ENCODE measurements at places on chromosomes 12 and 14.

DNA sequence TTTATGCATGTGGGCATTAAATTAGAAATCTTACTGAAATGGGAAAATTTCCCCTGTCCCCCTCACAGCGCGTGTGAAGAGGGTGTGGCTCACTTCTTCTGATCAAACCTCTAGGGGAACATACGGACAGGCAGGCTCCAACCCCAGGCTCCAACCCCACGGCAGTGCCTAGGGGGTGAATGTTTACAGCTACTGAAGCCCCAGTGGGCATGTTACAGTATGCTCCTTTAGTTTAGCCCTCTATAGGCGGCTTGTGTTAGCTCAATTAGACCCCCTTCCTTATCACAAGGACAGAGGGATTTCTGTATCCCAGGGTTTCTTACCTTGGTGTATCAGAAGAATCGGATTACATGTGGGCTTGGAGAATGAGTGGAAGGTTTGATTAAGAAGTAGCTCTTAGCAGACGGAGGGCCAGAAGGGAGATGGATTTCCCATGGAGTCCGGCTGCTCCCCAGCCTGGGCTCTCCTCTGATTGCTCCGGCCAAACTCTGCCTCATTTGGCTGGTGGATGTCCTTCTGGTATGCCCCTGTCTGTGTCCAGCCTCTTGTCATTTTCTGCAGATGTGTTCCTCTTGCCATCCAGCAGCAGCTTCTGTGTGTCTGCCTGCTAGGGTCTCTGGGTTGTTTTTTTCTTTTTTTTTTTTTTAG is 223.7 kb downstream of the TMTC2 start:
- no peak for DNase-seq
- H3K4me1 ChIP-seq, result no peaks in the 10 kb centered on the region
- H3K4me3 ChIP-seq, result no peak overlapping the region

DNA sequence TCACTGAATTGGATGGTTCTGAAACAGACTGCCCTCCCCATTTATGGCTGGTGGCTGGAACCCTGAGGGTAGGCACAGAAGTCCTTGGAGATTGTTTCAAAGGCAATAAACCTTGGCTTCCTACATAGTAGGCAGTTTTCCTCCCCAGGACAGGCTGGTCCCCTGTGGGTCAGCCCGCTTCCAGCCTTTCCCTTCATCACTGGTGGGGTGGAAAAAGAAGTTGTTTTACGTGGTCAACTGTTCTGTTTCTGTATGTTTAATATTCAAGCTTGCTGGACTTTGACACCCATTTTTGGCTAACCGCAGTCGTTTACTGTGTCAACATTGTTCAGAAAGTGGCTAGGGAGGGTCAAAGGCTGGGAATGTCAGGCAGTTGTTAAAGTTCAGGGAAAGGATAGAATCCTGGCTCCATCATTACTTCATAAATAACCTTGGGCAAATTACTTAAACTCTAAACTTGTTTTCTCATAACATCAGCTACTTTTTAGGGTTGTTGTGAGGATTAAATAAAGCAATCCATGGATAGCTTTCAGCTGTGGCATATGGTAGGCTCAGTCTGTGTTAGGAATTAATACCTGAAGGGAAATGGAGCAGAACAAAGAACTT is 2.4 kb downstream of the KLHDC2 start:
- peaks cover 32% of the 10 kb centered on the region for H3K4me1 ChIP-seq
- peak overlapping the region; percentile 49 for H3K27ac ChIP-seq
- H3K27me3 ChIP-seq, result no peaks in the 10 kb centered on the region
- peak overlapping the region; percentile 26 for H3K4me3 ChIP-seq
- H3K36me3 ChIP-seq, result peaks cover 2% of the 10 kb centered on the region

GRCh38 chr14:56482310-56482911 is 97.2 kb upstream of the TMEM260 start:
- H3K36me3 ChIP-seq, result no peaks in the 10 kb centered on the region
- no peak overlapping the region for H3K4me3 ChIP-seq
- H3K4me1 ChIP-seq, result no peaks in the 10 kb centered on the region
- no peak for DNase-seq

GRCh38 chr14:99327050-99327449 is 55.1 kb upstream of the BCL11B start:
- no peaks in the 10 kb centered on the region for H3K36me3 ChIP-seq
- H3K27ac ChIP-seq, result no peak overlapping the region
- no peak for DNase-seq
- peaks cover 12% of the 10 kb centered on the region for H3K27me3 ChIP-seq
- no peak overlapping the region for H3K4me3 ChIP-seq

- peaks cover 16% of the 10 kb centered on the region for H3K4me1 ChIP-seq
- DNase-seq, result no peak
- H3K27me3 ChIP-seq, result no peaks in the 10 kb centered on the region
- no peak overlapping the region for H3K4me3 ChIP-seq
- no peak overlapping the region for H3K27ac ChIP-seq
Measured at GRCh38 chr14:32256576-32256975, 53.5 kb upstream of the RNU6-8 start.

DNA sequence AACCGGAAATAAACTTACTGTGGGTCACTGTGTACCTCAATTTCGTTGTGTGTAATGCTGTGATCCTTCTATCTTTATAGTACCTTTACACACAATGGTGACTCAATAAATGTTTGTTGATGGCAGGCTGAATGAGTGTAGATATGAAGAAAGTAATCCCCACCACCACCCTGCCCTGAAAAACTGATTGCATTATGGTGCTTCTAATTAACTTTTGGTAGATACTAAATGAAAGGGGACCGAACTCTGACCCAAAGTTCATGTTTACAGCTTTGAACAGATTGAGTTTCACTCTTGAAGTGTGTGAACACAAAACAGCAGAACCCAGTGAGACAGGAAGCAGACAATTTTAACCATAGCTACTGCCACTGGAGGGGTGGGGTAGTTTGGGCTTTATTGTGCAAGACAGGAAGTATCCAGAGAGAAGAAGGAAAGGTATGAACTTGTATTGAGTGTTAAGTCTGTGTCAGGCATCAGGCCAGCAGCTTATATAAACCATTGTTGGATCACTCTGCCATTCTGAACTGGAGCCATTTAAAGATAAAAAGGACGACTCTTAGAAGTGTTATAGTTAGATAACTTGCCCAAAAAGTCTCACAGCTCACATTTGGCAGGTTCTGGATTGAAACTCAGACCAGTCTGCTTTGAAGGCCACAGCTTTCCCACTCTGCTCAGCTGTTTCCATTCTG is 197.0 kb upstream of the AMIGO2 start:
- peak overlapping the region; percentile 49 for H3K4me3 ChIP-seq
- H3K27ac ChIP-seq, result peak overlapping the region; percentile 96
- no peaks in the 10 kb centered on the region for H3K27me3 ChIP-seq
- H3K4me1 ChIP-seq, result peaks cover 94% of the 10 kb centered on the region

DNA sequence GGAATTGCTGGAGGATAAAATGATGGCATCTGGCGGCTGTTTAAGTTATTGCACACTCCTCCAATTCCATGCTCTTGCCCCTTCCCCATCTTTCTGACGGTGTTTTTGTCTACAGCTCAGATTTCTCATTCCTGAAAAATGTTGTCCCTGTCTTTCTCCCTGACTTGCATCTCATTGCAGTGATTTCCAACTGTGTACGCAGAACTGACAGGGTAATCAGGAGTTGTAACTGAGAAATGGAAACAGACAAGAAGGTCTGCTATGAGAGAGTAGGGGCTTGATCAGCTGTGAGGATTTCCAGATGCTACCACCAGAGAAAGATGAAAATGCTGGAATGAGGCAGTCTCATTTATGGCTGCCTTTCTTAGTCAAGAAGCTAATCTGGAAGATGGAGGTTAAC is 1.3 kb downstream of the ERP27 start:
- H3K27ac ChIP-seq, result peak overlapping the region; percentile 9
- no peaks in the 10 kb centered on the region for H3K27me3 ChIP-seq
- H3K4me1 ChIP-seq, result peaks cover 43% of the 10 kb centered on the region
- no peak overlapping the region for H3K4me3 ChIP-seq

DNA sequence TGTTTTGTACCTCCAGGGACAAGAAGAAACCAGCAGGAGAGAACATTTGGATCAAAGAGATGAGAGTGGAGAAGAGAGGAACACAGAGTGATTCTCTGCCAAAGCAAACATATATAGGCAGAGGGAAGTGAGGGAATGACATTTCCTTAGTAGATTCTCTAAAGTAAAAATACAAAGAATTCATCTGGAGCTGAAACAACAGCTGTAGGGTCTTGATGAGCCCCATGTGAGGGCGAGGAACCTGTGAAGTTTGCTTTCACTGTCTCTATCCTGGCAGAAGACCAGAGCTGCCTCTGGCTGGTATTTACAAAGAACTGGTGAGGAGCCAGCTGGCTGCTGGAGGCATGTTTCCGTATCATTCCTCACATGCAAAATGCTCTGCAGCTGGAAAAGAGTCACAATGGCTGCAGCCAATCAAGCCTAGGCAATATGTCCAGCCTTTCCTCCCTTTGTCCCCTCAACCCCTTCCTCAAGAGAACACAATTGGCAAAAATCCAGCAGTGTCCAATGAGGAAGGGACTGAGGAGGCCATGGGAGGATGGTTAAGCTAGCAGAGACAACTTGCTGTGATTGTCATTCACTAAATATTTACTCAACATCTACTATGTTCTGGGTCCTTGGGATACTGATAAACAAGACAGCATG is 122.5 kb downstream of the PHLDA1 start:
- H3K27me3 ChIP-seq, result peaks cover 5% of the 10 kb centered on the region
- no peak overlapping the region for H3K27ac ChIP-seq
- DNase-seq, result no peak

GRCh38 chr12:49740930-49741881 is at the start of gene TMBIM6:
Gene TMBIM6 (plus strand): TSS chr12:49741557. CDS start chr12:49752494, 10,937 bp downstream.
- peak within 1 kb of the TSS; percentile 92 for H3K4me3 ChIP-seq
- H3K4me1 ChIP-seq, result peaks cover 48% of the 10 kb centered on the region
- peaks cover 30% of the 10 kb centered on the region for H3K36me3 ChIP-seq
- H3K27ac ChIP-seq, result peak within 1 kb of the TSS; percentile 96

DNA sequence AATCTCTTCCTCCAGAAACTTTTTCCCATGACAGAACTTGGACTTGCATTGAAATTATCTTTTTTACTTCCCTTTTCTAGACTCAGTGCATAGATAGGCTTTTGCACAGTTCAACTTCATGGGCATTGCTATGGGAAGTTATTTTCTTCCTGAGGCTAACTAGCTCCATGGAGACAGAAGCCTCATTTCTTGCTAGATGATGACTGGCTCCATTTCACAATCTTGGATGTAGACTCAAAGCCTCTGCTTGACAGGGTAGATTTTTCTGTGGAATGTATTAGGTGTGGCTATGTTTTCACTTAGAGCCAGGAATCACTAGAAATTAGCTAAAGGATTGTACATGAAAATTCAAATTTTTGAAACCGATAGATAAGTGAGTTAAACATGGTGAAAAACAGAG is 884.1 kb upstream of the MGAT4C start:
- DNase-seq, result no peak
- no peak overlapping the region for H3K27ac ChIP-seq
- no peak overlapping the region for H3K4me3 ChIP-seq
- H3K36me3 ChIP-seq, result no peaks in the 10 kb centered on the region

- no peak for DNase-seq
- no peak overlapping the region for H3K27ac ChIP-seq
- no peaks in the 10 kb centered on the region for H3K4me1 ChIP-seq
- H3K4me3 ChIP-seq, result no peak overlapping the region
Measured at GRCh38 chr12:131941987-131942341, 7.8 kb upstream of the EP400 start.

GRCh38 chr12:40123496-40123895 is 17.6 kb upstream of the SLC2A13 start:
- H3K4me3 ChIP-seq, result no peak overlapping the region
- no peak for DNase-seq
- peaks cover 16% of the 10 kb centered on the region for H3K27me3 ChIP-seq
- H3K27ac ChIP-seq, result no peak overlapping the region
- H3K36me3 ChIP-seq, result no peaks in the 10 kb centered on the region
- no peaks in the 10 kb centered on the region for H3K4me1 ChIP-seq

DNA sequence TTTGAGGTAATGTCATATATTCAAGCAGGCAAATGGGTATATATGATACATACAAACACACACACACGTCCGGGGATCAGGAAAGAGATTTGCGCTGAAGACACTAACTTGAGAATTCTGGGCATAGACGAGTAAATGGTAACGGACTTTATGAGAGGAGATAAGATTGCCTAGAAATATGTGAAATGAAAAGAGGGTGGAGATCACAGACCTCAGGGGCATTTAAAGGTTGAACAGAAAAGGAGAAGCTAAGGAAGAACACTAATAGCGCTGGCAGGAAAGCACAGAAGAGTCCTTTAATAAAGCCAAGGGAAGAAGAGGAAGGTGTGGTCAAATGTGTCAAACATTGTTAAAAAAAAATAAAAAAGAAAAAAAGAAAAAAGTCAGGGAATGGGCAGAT is 13.1 kb downstream of the CRY1 start:
- peaks cover 25% of the 10 kb centered on the region for H3K36me3 ChIP-seq
- H3K27ac ChIP-seq, result no peak overlapping the region
- H3K4me1 ChIP-seq, result peaks cover 14% of the 10 kb centered on the region
- H3K4me3 ChIP-seq, result no peak overlapping the region
- no peaks in the 10 kb centered on the region for H3K27me3 ChIP-seq

DNA sequence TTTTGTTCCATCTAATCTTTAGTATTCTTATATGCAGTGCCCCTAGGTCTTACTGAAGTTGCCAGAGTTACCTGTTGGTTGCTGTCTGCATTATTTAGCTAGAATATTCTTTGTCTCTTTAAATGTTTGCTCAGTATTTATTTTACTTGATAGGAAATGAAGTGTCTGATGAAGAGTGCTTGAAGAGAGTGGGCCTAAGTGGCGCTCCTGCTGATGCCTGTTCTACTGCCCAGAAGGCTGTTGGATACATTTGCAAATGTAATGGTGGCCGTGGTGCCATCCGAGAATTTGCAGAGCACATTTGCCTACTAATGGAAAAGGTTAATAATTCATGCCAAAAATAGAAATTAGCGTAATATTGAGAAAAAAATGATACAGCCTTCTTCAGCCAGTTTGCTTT is 18.9 kb downstream of the CMAS start:
- no peaks in the 10 kb centered on the region for H3K27me3 ChIP-seq
- H3K27ac ChIP-seq, result no peak overlapping the region
- no peak overlapping the region for H3K4me3 ChIP-seq
- no peak for DNase-seq
- H3K4me1 ChIP-seq, result no peaks in the 10 kb centered on the region
- H3K36me3 ChIP-seq, result peaks cover 32% of the 10 kb centered on the region

DNA sequence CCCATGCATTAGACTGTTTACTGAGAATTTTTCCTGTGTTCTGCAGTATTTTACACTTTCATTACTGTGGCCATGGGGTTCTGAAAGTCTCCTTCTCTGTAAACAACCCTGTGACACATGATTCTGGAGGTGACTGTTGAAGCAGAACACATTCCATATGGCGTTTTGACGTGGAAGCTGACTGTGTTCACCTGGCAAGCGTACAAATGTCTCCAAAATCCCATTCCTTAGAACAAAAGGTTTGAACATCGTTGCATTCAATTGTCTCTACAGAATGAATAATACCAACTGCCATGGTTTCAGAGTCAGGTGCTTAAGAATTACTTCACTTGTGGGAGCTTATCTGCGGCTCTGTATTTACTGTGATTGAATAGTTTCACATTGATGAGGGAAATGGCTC is 485.6 kb upstream of the TMEM132C start:
- DNase-seq, result no peak
- no peaks in the 10 kb centered on the region for H3K27me3 ChIP-seq
- H3K4me1 ChIP-seq, result no peaks in the 10 kb centered on the region
- H3K27ac ChIP-seq, result no peak overlapping the region
- H3K4me3 ChIP-seq, result no peak overlapping the region

GRCh38 chr12:109443794-109444193 is 33.3 kb downstream of the KCTD10 start:
- H3K27me3 ChIP-seq, result no peaks in the 10 kb centered on the region
- no peak overlapping the region for H3K4me3 ChIP-seq
- no peak overlapping the region for H3K27ac ChIP-seq
- H3K36me3 ChIP-seq, result peaks cover 3% of the 10 kb centered on the region
- H3K4me1 ChIP-seq, result no peaks in the 10 kb centered on the region
- no peak for DNase-seq

- no peaks in the 10 kb centered on the region for H3K4me1 ChIP-seq
- no peaks in the 10 kb centered on the region for H3K36me3 ChIP-seq
- no peaks in the 10 kb centered on the region for H3K27me3 ChIP-seq
Measured at GRCh38 chr12:70983692-70984091, 63.2 kb upstream of the PTPRR start.

All from activated naive CD8-positive, alpha-beta T cell treated with anti-CD3 and anti-CD28 coated beads, Interleukin-2, amount 50 U/mL, for 24 hours (primary cell).